PC-9 (cell line): ENCODE measurements at places on chromosomes 12 and 14. TPM values are rescaled to one million over a fixed set of nuclear protein-coding genes. Genes with fewer than 3 reads are reported as not detected.

DNA sequence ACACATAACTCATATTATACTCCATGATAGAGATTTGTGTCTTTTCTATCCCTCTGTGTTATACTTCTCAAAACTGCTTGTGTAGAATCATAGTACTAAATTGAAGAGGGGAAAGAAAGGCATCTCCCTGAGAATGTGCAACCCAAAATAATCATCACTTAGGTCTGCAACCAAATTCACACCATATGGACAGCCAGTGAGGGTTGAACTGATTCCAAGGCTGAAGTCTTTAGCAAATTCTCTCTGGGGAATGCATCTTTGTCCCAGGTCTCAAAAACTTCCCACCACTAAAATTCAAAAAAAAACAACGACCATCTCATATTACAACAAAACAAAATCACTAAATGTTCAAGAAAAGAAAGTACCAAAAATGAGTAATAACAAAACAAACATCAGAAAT, 11.0 kb downstream of the ZFC3H1 start:
- DNase-seq = no peak
- peaks cover 60% of the 10 kb centered on the region for H3K36me3 ChIP-seq
- H3K27ac ChIP-seq = no peak overlapping the region

GRCh38 chr14:103337794-103338193, 3.8 kb downstream of the EIF5 start:
- H3K27ac ChIP-seq = peak overlapping the region; percentile 17
- no peak overlapping the region for H3K4me3 ChIP-seq
- H3K36me3 ChIP-seq = peaks cover 80% of the 10 kb centered on the region
- H3K4me1 ChIP-seq = peaks cover 27% of the 10 kb centered on the region
- DNase-seq = no peak

- no peaks in the 10 kb centered on the region for H3K36me3 ChIP-seq
- H3K27me3 ChIP-seq = peaks cover 11% of the 10 kb centered on the region
- no peak overlapping the region for H3K4me3 ChIP-seq
- no peaks in the 10 kb centered on the region for H3K4me1 ChIP-seq
- no peak for DNase-seq
- H3K27ac ChIP-seq = no peak overlapping the region
Observed at GRCh38 chr14:102770147-102771123, 6.8 kb upstream of the TRAF3 start.

DNA sequence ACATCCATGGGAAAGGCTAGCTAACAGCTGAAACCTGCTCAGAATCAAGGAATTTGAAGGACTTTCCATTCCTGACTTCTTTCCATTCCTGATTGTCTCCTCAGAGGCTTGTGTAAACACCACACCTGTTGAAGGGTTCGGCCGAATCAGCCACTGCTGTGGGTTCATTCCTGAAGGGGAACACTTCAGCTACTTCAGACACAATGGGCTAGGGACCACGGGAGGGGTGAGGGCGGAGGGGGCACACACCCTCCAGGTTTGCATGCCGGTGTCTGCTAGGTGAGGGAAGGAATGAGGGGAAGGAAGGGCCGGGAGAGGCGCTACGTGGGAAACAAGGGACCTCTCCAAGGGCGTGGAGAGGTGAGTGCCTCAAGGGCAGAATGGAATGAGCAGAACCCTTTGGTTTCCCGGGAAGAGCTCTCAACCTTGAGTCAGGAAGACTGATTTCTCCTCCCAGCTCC, 1.3 kb downstream of the GPRC5A start:
- peaks cover 46% of the 10 kb centered on the region for H3K4me1 ChIP-seq
- peak; percentile 48 for DNase-seq
- no peaks in the 10 kb centered on the region for H3K27me3 ChIP-seq
- peak overlapping the region; percentile 93 for H3K27ac ChIP-seq
- peaks cover 43% of the 10 kb centered on the region for H3K36me3 ChIP-seq

GRCh38 chr12:115528466-115528865, 749.0 kb downstream of the MED13L start:
- H3K4me1 ChIP-seq = no peaks in the 10 kb centered on the region
- H3K36me3 ChIP-seq = no peaks in the 10 kb centered on the region
- no peak overlapping the region for H3K27ac ChIP-seq
- H3K4me3 ChIP-seq = no peak overlapping the region
- H3K27me3 ChIP-seq = peaks cover 4% of the 10 kb centered on the region; the same call in 1 of the 2 replicates

DNA sequence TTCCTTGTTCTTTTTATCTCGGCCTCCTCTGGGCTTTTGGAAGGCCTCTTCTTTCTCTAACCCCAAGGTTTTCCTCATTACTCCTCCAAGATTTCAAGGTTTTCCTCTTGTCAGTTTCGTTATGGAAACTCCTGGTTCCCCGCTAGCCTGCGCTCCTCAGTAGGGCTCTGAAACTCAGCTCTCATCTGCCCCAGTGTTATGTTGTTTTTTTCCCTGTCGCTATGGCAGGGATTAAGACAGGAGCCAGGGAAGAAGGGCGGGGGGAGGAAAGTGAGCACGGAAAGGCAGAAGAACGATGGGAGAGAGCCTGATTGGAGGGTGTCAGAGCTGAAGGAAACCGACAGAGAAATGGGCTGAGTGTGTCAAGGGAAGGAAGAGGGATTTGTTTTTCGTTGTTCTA, 26.5 kb upstream of the JDP2 start:
- no peaks in the 10 kb centered on the region for H3K36me3 ChIP-seq
- no peak for DNase-seq
- no peaks in the 10 kb centered on the region for H3K27me3 ChIP-seq
- H3K4me3 ChIP-seq = no peak overlapping the region

GRCh38 chr12:74283646-74284045, 254.0 kb upstream of the ATXN7L3B start:
- no peak overlapping the region for H3K27ac ChIP-seq
- no peak for DNase-seq
- H3K4me3 ChIP-seq = no peak overlapping the region
- peaks cover 9% of the 10 kb centered on the region for H3K4me1 ChIP-seq

DNA sequence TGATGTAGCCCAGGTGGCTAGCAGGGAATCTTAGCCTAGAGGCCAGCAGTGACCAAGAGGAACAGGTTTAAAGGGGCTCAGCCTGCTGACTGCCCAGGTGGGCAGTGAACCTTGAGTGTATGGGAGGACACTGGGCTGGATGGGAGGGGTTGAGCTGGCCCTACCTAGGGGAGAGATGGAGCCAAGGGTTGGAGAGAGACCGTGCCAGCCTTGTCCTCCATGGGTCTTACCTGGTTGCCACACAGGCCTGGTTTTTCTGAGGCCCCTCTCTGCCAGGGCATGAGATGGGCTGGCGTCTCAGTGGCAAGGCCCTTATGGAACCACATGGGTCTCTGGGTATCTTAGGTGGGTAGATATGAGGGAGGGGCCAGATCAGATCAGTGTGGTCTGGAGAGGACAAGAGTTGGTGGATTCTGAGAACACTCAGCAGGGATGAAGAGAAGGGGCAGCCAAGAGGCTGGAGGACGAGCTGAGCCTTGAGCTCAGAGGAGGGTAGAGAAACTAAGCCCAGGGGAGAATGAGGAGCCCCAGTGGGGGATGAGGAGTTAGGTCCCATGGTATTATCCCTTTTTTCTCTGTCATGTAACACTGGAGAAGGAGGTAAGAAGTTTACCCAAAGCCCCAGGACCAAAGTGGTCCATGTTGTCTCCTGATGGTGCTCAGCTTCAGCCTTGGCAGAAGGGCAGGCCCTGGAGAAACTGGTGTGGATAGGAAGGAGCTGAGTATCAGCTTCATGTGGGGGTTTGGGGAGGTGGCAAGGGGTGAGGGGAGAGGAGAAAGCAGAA, 3.7 kb downstream of the GZMB start:
- H3K36me3 ChIP-seq = no peaks in the 10 kb centered on the region
- DNase-seq = no peak
- no peaks in the 10 kb centered on the region for H3K4me1 ChIP-seq
- no peak overlapping the region for H3K27ac ChIP-seq
- no peaks in the 10 kb centered on the region for H3K27me3 ChIP-seq
- H3K4me3 ChIP-seq = no peak overlapping the region

GRCh38 chr12:77540097-77540496, 290.6 kb upstream of the NAV3 start:
- H3K36me3 ChIP-seq = no peaks in the 10 kb centered on the region
- no peak overlapping the region for H3K4me3 ChIP-seq
- DNase-seq = no peak
- H3K27ac ChIP-seq = no peak overlapping the region
- H3K4me1 ChIP-seq = no peaks in the 10 kb centered on the region

DNA sequence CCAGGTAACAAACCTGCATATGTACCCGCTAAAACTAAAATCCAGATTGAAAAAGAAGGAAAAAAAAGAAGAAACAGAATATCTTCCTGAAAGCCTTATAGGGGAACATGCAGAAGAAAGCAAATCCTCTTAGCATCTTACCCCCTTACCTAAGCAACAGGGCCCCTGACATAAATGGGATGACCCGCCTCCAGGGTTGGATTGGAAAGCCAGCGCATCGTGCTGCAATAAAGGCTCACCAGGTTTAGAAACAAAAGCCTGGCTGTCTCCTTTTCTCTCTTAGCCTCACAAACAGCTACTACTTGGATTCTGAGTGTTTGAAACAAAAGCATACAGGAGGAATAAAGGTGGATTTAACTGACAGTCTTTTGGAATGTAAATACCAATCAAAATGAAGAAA, 13.8 kb upstream of the ADCK1 start:
- no peak overlapping the region for H3K27ac ChIP-seq
- no peak overlapping the region for H3K4me3 ChIP-seq
- H3K27me3 ChIP-seq = no peaks in the 10 kb centered on the region
- no peak for DNase-seq
- H3K36me3 ChIP-seq = no peaks in the 10 kb centered on the region

DNA sequence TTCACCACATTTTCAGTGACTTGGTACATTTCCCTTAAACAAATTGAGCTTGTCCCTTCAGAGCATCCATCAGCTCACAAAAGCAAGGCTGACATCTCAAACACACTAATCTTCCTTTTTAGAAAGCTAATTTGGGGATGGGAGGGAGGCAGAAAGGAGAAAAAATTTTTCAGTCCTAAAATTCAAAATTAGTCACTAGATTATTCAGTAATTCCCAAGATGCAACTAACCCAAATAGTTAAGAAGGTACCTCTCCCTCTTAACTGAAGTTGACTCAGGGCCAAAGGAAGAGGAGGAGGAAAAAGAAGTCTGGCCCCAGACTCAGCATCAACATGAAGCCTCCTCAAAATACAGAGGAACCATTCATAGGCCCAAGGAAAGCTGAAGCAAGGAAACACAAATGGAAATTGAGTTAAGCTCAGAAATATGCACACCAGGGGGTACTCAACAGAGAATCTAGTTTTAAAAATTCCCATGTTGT, 21.7 kb downstream of the CBX5 start:
- DNase-seq = no peak
- no peaks in the 10 kb centered on the region for H3K27me3 ChIP-seq
- H3K4me1 ChIP-seq = peaks cover 10% of the 10 kb centered on the region; the same call in 1 of the 2 replicates
- 0 out of 2 replicates have a peak overlapping the region, but pooled peaks have one; percentile 6 for H3K27ac ChIP-seq

DNA sequence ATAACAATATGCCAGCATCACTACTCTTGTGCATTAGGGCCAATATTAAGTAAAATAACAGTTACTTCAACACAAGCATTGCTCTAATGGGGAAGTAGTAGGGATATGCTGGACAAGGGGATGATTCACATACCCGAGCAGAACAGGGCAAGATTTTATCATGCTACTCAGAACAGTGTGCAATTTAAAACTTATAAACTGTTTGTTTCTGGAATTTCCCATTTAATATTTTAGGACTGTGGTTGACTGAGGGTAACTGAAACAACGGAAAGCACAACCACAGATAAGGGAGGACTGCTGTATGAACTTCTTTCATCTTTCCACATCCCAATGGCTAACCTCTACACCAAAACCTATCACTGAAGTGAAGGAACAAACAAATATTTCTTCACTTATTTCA, 36.8 kb downstream of the SARNP start:
- no peak for DNase-seq
- no peak overlapping the region for H3K27ac ChIP-seq
- no peaks in the 10 kb centered on the region for H3K4me1 ChIP-seq
- no peaks in the 10 kb centered on the region for H3K27me3 ChIP-seq
- H3K36me3 ChIP-seq = peaks cover 28% of the 10 kb centered on the region; the same call in 1 of the 2 replicates

- 0 out of 2 replicates have a peak, but pooled peaks cover 9% of the 10 kb centered on the region for H3K36me3 ChIP-seq
- no peak for DNase-seq
- H3K27ac ChIP-seq = no peak overlapping the region
- no peaks in the 10 kb centered on the region for H3K27me3 ChIP-seq
- no peak overlapping the region for H3K4me3 ChIP-seq
Observed at GRCh38 chr12:27398466-27398865, 48.1 kb upstream of the SMCO2 start.

- H3K36me3 ChIP-seq = no peaks in the 10 kb centered on the region
- H3K4me1 ChIP-seq = peaks cover 9% of the 10 kb centered on the region; the same call in 1 of the 2 replicates
- H3K4me3 ChIP-seq = no peak overlapping the region; the same call in 1 of the 2 replicates
- DNase-seq = peak; percentile 82
Observed at GRCh38 chr14:101072945-101073597, 169.5 kb upstream of the RTL1 start.

DNA sequence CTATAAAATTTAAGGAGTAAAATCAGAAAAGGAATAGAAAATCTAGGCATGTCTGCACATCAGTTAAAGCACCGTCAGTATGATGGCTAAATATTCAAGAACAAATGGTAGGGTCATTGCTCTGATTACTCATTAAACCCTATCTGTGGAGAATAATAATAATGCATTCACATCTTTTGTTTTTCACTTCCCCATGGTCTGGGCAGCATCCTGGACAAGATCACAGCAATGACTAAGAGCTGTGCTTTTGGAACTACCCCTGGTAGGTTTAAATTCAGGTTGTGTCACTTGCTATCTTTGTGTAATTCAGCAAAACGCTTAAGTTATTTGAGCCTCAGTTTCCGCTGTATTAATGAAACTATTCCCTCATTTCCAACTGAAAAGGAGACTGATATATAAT, 33.1 kb downstream of the C12orf42 start:
- H3K36me3 ChIP-seq = no peaks in the 10 kb centered on the region
- H3K27me3 ChIP-seq = 0 out of 2 replicates have a peak, but pooled peaks cover 3% of the 10 kb centered on the region
- no peak overlapping the region for H3K4me3 ChIP-seq
- DNase-seq = no peak
- no peak overlapping the region for H3K27ac ChIP-seq
- H3K4me1 ChIP-seq = no peaks in the 10 kb centered on the region

DNA sequence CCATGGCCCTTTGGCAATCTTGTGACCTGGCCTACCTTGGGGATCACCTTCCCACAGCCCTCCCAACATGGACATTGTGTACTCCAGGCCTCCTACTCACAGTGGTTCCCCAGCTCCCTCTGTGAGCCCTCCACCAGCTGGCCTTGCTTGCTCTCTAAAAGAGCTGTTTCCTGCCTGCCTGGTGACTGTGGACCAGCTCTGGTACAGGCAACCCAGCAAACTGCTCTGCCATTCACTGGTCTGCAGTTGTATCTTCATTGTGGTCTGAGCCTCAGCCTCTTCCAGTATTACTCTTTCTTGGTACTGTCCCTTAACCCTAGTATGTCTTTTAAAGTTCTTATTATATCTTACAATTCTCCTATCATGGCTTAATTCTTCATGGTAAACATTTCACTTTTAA, 236.2 kb downstream of the KTN1 start:
- H3K27ac ChIP-seq = no peak overlapping the region
- no peak overlapping the region for H3K4me3 ChIP-seq
- peaks cover 13% of the 10 kb centered on the region for H3K4me1 ChIP-seq
- DNase-seq = no peak
- H3K27me3 ChIP-seq = no peaks in the 10 kb centered on the region

Gene KHNYN
- 51.5 and 53.4 TPM in 2 replicates for total RNA-seq

Gene LMO3
- not detected in 2 replicates for total RNA-seq

Gene KCNC2
- not detected in 2 replicates for total RNA-seq

Gene RPS6KL1
- 3.4 and 4.2 TPM in 2 replicates for total RNA-seq
